ENCODE measurements at places on chromosomes 3 and 15.

DNA sequence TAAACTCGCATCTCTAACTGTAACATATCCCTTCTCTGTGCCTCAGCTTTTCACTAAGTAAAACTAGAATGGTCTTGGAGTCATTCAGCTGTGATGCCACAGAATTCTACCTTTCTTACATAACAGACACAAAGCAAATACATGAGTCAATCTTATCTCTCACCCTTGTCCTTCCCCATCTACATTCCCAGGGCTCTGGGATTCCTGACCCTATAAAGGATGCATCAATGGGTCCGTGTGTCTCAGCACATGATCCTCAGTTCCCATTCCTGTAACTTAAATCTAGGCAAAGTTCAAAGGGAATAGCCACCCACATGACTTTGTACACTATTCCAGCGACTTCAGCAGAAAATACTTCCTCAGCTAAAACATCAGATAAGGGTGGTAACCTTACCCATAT is 11.8 kb upstream of the ARL8B start:
- DNase-seq = no peak

DNA sequence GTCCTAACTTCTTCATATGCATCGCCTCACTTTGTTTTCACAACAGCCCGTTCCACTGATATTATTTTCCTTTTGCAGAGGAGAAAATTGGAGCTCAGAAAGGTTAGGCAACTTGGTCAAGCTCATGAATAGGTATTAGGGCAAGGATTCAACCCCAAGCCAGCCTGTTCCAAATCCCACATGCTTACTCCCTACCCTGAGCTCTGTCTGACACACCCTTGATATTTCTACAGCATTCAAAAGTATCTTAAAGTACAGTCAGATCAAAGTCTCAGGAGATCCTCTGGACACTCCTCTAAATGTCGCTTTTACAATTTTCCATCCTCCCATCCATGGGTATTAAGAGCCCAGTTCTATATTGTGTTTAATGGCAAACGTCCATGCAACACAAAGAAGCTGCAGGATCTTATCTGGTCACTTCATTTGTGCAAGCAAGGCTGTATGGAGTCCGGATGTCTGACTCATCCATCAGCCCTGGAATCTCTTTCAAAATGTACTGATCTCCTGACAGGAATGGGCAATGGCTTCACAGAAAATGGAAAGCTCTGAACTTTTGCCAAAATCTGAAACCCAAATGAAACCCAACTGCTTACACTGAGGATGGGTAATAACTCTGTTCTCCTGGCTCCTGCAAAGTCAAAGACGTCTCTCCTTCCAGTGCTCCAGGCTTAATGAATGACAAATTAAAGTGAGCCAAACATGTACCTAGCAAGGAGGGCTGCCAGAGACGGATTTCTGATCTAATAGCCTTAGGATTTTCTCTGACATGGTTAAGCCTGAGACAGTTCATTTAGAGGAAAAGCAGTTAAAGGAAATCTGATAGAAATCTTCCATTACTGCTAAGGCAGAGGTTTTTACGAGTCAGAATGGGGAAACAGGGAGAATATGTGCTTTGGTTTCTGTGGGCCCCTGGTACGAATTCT is 230.9 kb upstream of the RORA start:
- DNase-seq = peak; percentile 26

DNA sequence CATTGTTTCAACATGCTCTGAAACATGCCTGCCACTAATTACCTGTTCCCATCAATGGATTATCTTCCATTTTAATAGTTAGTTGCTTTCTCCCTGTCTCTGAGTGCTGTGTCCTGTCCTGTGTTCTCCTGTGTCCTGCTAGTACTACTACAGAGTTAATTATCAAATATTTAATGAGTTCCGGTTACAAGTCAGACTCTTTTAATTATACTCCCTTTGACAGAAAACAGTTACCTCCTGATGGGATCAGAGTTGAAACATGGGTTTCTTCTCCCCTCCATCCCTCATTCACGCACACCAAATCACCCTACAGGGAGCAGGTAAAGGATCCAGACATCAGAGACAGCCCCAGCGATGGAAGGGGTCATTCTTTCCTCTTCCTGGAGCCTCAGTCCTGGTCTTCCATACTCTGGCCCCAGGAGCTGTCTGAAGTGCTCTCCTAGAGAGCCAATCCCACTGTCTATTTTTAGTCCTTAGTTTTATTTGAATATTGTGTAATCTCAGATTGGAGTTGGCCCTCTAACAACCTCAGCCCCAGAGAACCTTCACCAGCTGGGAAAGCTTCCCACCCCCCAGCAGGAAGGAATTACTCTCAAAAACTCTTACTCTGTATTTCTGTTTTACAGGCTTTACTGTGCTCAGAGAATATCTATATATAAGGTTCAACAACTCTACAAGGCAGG is 137.0 kb upstream of the C2CD4B start:
- DNase-seq = peak; percentile 37

DNA sequence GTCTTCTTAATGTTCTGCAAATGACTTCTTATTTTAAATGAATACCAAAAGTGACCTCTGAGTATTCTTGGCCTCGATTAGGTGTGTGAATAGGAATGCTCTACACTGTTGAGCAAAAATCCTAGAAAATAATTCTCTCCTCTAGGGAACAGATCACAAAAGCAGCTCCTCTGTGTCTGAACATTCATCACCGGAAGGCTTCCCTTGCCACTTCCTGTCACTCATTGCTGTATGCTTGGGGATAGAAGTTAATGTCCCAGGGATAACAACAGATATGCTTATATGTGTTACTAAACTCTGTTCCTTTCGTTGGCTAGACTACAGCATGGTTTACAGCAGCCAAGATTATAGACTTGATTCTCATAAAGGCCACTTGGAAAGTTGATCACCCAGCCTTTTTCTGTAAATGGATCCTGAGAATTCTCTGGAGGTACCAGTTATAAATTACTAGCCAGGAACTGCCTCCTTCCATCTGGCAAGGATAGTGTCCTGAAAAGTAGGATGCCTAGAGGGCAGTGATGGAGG is 16.0 kb upstream of the PTX3 start:
- DNase-seq = no peak

- no peak for DNase-seq
Observed at GRCh38 chr15:58138106-58138505, at the start of gene AQP9. TSS of gene AQP9 (plus strand) at chr15:58138381. CDS start at chr15:58138566, 185 bp downstream.

- no peak for DNase-seq
Observed at GRCh38 chr3:43104660-43105595, 951 bp downstream of the POMGNT2 start.

- no peak for DNase-seq
Observed at GRCh38 chr15:59074607-59075006, 30.3 kb upstream of the CCNB2 start.

DNA sequence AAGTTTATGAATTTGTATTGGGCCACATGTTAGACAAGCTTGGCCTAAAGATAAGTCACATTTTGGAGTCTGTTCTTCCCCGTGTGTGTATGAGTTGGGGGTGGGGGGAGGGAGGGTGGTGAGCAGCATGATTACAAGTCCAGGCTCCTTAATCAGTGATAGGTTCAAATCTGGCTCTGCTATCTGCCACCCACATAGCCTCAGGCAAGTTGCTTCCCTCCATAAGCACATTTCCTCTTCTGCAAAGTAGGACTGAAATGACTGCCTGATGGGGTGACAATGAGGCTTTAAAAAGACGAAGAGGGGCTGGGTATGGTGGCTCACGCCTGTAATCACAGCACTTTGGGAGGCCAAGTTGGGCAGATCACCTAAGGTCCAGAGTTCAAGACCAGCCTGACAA is 1.1 kb upstream of the SPATA12 start:
- no peak for DNase-seq

GRCh38 chr3:160754371-160754854 is 1.6 kb upstream of the PPM1L start:
- DNase-seq = no peak

- no peak for DNase-seq
Observed at GRCh38 chr3:123870033-123870432, 14.1 kb downstream of the MYLK start.

DNA sequence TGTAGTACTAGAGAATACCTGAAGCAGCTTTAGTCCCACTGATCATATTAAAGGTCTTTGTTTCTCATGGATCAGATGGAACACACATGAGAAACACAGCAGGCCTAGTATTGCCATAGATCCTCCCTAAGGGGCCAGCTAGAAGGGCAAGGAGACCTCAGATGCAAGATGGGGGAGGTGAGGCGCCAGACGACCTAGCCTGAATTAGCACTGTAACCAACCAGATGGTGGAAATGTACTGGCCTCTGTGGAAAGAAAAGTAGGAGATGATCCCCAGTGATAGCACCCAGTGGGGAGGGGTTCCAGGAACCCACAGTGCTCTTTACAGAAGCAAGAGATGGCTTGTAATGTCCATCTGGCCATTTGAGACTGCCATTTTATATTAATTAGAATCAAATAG is 138.2 kb upstream of the ZNF385D start:
- DNase-seq = no peak

DNA sequence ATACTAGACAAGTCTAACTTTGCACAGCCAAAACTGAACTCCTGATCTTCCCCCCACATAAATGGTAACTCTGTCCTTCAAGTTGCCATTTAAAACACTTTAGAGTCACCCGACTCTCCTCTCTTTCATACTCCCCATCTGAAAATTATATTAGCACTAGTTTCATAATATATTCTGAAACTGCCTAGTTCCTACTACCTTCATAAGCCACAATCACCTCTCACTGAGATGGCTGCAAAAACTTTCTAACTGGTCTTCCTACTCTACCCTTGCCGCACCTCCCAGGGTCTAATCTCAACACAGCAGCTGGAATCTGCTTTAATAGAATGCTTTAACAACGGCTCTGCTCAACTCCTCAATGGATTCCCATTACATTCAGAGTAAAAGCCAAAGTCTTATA is 55.0 kb downstream of the GLB1 start:
- no peak for DNase-seq

- no peak for DNase-seq
Observed at GRCh38 chr3:186381424-186382216, 19.6 kb upstream of the DGKG start.

- DNase-seq = no peak
Observed at GRCh38 chr3:138136201-138136600, 4.0 kb upstream of the A4GNT start.

GRCh38 chr3:17577796-17578520 is 164.5 kb downstream of the TBC1D5 start:
- DNase-seq = no peak

DNA sequence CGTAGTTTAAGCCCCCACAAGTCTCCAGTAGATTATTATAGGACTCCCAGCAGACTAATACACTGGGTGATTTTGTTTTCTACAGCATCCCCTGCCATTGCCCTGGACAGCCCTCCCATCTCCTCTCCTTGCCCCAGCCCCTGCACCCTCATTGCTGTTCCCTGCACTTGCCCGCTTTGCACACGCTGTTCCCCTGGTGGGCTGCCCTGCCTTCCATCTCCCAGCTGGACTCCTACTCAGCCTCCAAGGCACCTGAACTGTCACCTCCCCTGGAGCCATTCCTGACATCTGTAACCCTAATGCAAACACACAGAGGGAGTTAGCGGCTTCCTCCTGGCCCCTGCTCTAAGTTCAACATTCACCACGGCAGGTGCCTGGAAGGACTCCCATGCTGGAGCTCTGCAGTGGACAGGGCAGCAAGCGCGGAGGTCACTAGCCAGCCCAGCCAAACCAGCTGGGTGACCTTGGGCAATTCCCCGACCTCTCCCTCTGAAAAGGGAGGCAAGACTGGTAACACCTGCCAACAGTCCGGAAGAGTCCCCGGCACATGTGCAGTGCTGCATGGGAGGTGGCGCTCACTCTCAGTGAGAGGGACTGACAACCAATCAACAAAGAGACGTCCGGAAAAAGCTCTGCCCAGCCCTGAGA is 38.8 kb upstream of the IQSEC1 start:
- no peak for DNase-seq

GRCh38 chr3:16415911-16416476 is 97.5 kb downstream of the RFTN1 start:
- no peak for DNase-seq

DNA sequence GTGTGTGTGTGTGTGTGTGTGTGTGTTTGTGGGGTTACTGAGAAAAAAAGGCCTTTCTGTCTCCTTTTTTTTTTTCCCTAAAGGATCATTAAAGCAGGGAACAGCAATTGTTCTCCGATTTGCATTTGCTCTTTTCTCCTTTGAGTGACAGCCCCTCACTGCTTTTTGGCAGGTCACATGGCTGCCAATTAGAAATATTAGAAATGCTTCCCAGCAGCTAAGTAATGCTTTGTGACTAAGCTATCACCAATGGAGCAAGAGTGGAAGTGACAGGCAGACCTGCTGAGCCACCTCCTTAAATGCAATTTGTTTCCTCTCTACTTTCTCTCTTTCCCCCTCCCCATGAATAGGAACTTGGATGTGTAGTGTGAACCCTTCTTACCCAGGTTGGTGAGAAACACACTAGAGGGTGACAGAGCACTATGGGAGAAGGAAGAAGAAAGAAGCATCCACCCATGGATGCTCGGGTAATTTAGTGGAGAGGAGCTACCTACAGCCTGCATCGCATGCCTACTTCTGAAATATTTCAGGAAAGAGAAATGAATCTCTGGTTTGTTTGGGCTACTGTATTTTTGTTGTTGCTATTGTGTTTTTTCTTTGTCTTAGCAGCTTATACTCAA is 165.2 kb upstream of the PDZRN3 start:
- no peak for DNase-seq

DNA sequence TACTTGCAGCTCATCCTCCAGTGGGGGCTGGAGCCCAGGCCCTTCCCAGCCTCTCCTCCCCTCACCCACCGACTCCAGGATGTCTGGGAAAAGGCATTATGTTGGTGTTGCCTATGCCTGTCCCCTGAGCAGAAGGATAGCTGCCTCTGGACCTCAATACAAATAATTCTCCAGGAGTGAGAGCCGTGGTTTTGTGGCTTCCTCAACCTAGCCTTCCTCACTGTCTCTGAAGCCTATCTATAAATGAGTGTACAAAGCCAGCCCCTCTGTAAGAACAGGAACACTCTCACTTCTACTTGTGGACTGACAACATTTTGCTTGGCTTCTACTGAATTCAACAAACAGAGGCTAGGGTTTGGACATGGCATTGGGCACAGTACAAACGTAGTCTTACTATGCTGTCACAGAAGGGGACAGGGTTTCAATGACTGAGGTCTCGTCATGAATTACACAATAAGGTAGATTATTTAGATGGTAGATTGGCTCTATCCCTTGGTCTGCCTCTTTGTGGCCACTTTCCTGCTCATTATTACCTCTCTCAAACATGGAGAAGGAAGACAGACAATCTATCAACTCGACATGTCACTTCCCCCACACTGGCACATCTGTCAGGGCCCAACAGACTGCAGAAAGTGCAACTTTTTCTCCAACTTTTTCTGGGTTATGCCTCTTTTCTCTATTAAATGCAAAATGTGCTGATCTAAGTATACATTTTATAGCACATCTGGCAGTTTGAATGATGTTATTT is 82.8 kb upstream of the MEX3B start:
- DNase-seq = no peak
